ENCODE measurements at places on chromosomes 1 and 21.
A peak's percentile ranks its signal among the peaks of the same experiment; 100 is the strongest.

- no peak for DNase-seq
Measured at GRCh38 chr1:101259744-101260148, 22.9 kb downstream of the S1PR1 start.

DNA sequence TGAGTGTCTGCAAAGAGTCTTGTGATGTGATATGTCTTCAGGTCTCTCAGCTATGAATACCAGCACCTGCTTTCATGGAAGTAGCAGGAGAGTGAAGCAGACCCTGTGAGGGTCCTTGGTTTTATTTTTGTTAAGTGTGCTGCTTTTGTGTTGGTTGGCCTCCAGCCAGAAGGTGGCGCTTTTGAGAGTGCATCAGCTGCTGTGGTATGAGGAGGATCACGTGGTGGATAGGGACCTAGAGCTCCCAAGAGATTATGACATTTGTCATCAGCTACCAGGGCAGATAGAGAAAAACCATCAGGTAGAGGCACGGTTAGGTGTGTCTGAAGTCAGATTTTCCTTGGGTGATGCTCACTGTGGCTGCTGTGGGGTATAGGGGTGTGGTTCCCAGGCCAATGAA is 1232.1 kb downstream of the MRPL39 start:
- DNase-seq: no peak

- no peak for DNase-seq
Measured at GRCh38 chr1:116808848-116809508, 54.7 kb downstream of the CD2 start.

DNA sequence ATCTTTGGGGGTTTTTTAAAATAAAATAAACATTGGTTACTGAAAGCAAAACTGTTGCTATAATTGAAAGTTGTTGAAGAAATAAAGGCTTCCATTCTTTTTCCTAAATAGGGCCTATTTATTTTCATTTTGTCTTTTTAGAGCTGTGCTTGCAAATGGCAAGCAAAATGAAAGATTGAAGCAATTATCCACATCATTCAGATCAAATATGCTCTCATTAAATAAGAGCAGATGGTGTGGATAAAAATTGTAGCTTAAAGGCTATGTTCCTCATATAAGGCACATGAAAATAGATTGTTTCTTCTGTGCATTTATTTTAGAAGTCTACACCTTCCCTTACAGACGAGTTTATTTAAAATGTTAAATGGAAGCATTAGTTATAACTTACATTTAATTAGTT is 1317.7 kb downstream of the MRPL39 start:
- DNase-seq: peak; percentile 67

GRCh38 chr1:15696956-15697521 is 12.9 kb downstream of the PLEKHM2 start:
- DNase-seq: no peak

DNA sequence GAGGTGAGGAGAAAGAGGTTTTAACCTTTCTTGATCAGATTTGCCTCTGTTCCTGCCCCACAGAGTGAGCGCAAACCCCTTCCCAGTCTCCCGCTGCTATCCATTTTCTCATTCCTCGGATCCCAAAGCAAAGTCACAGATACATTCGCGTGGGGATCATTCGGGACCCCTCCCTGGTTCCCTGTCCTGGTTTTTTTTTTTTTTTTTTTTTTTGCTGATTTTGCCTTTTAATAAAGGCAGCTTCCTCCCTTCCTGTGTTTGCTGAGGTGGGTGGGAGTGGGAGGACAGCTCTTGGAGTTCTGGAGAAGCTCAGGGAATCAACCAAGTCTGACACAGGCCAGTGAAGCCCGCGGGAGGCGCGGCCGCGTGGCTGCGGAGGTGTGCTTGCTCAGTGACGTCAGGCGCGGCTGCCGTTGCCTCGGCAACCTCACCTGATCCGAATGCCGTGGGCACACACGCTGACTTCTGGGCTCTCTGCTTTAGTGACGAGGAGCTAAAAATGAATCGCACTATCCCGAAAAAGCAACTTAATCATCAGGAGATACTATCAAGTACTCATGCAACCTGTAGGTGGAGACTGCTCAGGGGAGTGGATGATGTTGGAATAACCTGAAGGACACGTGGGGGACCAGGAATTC is 106.4 kb downstream of the TBX19 start:
- DNase-seq: no peak

DNA sequence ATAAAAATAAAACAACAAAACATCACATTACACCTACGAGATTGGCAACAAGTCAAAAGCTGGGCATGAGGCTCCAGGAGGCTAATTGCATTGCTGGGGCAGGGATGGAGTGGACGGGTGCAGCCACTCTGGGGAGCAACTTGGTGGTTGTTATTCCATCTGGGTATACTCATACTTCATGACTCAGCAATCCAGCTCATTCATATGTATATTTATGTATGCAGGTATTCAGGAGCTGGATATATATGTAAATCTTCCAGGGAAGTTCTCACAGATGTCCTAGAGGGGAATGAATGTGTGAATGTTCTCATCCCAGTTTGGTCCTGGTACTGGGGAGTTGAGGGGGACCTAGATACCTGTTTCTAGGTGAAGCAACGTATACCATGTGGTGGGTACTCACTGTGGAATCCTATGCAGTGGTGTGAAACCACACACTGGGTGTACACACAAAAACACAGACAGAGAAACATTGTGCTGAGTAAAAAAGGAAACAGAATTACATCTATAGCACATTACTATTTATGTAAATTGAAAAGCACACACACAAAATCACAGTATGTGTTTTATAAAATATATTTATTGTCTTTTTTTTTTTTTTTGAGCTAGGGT is 79.7 kb upstream of the RAB4A start:
- no peak for DNase-seq

DNA sequence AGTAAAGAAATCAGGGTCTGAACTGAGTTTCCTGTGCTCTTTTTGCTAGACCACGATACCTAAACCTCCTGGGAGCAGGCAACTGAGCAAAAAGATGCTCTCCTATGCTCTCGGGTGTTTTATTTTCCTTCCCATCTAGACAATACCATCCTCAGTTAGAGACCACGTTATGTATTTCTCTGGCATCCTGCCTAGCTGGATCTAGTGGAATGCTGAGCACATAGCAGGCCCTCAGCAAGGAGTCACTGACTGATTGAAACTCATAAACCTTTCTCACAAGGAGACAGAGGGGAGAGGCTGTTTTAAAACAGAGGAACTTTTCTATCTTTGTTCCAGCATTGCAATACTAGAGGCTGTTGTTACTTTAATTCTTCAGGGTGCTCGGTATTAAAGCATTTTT is 168.0 kb downstream of the CYYR1 start:
- DNase-seq: no peak

GRCh38 chr1:233356705-233356987 is 29.1 kb downstream of the MAP3K21 start:
- no peak for DNase-seq

- no peak for DNase-seq
Measured at GRCh38 chr1:16015960-16016901, 1.6 kb downstream of the HSPB7 start.

DNA sequence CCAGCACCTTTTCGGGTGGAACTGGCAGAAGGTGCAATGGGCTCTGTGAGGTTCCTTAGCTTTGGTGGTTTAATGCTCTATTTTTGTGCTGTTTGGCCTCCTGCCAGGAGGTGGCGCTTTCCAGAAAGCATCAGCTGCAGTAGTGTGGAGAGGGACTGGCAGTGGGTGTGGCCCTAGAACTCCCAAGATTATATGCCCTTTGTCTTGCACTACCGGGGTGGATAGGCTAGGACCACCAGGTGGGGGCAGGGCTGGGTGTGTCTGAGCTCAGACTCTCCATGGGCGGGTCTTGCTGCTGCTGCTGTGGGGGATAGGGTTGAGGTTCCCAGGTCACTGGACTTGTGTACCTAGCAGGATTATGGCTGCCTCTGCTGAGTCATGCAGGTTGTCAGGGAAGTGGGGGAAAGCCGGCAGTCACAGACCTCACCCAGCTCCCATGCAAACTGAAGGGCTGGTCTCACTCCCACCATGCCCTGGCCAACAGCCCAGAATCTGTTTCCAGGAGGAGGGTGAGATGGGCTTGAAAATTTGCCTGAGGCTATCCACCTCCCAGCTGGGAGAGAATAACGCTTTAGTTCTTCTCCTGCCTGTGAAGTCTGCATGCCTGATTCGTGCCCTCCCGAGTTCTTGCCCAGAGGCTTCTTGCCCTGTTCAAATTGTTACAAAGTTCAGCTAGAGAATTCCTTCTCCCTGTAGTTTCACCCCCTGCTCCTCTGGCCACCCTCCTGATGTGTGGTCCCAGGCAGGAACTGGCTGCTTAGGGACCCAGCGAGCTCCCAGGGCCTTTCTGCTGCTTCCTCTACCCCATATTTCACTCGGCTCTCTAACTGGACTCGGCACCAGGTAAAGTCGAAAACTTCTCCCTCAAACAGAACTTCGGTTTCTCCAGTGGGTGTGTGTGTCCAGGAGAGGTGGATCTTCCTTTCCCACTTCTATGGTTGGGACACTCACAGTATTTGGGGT is 76.5 kb upstream of the BTG3 start:
- peak; percentile 68 for DNase-seq

DNA sequence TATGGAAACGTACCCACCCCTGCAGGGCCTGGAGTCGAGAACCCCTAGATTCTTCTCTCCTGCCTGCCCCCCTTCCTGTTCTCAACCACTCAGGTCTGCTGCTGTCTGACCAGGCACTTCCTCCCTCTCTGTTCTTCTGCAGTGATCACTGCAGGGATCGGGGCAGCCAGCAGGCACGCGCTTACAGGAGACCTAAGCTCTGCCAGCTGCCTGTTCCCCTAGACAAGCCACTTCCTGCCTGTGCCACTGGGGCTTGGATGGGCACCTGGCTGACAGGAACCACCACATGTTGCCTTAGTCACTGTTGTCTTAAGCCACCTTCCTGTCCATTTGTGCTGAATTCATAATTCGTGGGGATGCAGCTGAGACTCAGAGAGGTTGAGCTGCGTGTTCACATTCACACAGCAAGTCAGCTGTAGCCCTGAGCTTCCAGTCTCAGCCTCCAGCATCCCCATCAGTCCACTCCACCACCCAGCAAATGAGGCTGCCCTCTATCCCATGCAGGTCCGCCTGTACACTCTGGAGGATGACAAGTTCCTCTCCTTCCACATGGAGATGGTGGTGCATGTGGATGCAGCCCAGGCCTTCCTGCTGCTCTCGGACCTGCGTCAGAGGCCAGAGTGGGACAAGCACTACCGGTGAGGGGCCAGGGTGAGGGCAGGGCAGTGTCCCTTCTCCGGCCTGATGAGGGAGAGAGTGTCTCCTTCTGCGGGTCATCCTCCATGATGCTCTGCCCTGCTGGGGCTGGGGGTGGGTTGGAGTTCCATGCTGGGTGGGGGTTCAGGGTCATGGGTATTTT is 18.6 kb downstream of the FAM151A start:
- no peak for DNase-seq

GRCh38 chr1:31501505-31501904 is 74.8 kb upstream of the TINAGL1 start:
- no peak for DNase-seq

- no peak for DNase-seq
Measured at GRCh38 chr1:26003262-26003661, 5.4 kb upstream of the PAFAH2 start.

- DNase-seq: no peak
Measured at GRCh38 chr1:12457771-12458170, 160.2 kb downstream of the DHRS3 start.

DNA sequence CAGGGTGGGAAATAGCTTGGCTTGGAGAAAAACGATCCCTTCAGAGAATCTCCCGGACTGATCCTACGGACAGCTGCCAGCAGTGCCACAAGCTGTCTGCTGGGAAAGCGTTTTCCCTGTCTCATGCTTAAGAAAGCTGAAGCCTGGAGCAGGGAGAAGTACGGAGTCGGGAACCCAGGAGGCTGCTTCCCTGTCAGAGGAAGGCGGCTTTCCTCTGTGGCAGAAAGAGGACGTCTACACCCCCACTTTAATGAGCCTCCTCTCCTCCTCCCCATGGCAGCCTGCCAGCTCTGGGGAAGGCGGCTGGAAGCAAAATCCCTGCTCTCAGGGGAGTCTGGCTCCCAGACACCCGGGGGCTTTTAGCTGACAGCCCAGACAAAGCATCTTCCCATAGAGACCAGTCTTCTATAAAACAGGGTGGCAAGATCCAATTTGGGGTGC is 7.3 kb downstream of the KIF21B start:
- DNase-seq: peak; percentile 34

DNA sequence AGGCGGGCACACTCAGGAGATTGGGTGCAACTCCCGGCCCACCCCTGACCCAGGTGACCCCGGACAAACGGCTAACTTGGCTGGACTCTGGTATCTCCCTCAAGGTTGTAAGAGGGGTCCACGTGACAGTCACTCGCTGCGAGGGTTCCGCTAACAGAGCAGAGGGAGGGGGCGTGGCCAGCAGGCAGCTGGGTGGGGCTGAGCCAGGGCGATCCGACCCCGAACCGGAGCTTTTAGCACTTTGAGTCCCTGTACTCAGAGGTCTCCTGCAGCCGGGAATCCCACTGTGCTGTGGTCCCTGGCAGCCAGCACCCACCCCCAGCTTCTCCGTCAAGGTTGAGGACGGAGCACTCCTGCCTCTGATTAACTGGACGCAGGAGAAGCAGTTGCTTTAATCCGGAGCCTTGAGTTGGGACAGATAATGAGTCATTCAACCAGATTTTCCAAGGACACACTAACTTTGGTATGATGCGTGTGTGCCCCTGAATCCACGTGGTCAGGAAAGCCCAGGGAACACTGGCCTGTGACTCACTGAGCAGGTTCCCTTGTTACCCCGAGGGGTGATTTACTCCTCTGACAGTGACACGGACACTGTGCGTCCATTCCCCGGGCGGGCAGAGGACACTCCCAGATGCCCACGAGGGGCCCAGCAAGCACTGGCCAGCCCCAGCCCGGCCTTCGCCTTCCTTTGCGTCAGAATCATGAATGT is 16.8 kb downstream of the TRPM2 start:
- no peak for DNase-seq

- DNase-seq: no peak
Measured at GRCh38 chr1:202745323-202745888, 35.2 kb upstream of the SYT2 start.

DNA sequence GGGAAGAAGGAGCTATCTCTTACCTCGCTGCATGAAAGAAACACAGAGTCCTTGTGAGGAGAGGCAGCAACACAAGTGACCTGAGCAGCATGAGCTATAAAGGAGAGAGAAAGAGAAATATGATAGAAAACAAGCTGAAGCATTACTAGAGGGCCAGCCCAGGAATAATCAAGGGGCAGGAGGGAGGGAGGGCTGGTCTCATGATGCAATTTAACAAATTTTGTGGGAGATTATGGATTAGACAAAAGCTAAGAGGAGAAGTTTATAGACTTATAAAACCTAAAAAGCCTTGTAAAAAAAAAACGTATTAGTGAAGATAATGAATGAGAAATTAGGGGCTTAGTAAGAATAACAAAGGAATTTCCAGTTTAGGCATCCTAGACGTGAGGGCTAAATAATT is 5.0 kb downstream of the WDR77 start:
- no peak for DNase-seq

- DNase-seq: no peak
Measured at GRCh38 chr1:30685796-30686165, 37.6 kb downstream of the MATN1 start.

DNA sequence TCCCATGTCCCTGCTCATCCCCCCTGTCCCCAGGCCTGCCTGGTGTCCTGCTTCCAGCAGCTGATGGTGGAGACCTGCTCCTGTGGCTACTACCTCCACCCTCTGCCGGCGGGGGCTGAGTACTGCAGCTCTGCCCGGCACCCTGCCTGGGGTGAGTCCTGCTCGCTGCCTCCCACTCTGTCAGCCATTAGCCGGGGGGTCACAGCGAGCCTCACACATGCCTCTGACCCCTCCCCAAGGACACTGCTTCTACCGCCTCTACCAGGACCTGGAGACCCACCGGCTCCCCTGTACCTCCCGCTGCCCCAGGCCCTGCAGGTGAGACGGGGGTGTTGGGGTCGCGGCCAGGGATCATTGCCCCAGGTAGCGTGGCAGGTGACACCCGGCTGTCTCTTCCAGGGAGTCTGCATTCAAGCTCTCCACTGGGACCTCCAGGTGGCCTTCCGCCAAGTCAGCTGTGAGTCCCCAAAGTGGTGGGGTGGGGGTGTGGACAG is 10.0 kb downstream of the SCNN1D start:
- no peak for DNase-seq

All from NCI-H446 treated with DMSO at 0.1 percent for 48 hours (cell line).